Activated T-helper 9 cell treated with anti-CD3 and anti-CD28 coated beads, Interleukin-2, amount 50 U/mL, for 16 hours (primary cell): ENCODE measurements at places on chromosomes 5 and 9.

DNA sequence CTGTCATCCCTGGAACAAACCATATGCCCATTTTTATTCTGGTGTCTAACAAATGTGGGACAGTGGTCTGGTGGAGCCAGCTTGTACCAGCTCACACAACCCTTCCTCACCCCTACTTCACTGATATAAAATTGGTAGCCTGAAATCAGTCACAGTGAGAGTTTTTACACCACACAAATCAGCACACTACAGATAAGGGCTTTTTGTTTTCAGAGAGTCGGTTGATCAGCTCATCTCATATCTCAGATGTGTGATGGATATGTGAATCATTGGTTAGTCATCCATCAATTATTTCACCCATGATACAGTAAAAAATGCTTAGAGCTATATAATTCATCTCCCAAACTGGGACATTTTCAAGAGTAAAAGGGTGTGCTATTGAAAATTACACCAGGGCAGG lies 529.2 kb downstream of the EBF1 start:
- no peak for DNase-seq

DNA sequence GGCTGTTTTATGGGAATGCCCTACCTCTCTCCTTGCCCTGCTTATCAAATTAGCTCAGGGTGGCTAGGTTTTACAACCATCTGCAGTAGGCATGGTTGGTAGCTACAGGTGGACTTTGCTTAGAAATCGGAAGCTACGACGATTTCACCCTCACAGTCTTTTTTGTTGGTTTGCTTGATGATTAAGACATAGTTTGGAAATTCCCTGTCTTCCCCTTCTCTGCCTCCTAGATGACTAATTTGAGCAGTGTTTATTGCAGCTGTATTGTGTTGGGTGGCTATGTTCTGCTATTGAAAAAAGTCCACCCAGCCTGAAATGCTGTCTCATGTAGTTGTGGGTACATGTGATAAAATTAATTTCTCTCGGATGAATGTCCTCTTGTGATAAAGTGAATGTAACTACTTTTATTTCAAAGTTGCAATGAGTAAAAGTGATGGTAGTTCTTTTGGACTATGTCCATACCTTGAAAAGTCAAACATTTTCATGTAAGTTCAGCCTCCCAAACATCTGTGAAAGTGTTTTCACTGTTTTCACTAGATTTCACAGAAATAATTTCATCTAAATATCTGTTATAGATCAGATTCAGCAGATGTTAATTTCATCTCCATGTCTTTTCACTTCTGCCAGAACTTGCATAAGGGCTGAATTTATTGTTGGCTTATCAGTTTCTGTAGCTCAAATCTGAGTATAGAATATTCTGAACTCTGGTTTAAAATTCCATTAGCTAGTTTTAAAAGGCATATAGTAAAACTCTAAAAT lies 37.3 kb upstream of the FYB1 start:
- no peak for DNase-seq

DNA sequence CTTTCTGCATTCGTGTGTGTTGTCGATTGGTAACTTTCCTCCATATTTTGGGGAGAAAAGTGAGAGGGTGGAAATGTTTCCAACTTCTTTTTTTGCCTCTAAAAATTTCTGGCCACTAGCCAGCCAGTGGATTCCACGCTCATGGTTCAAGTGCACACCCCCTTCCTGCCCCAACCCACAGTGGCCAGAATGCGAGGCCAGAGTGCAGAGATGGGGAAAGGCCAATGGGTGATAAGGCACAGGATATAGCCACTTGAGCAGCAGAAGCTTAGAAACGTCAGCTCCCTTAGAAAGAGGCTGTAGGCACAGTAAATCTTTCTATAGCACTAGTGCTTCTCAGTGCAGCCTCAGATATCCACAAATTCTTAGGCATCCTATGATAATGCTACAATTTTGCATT lies 75.8 kb upstream of the ADRB2 start:
- DNase-seq = no peak

- no peak for DNase-seq
Measured at GRCh38 chr9:25543806-25544205, 134.4 kb downstream of the TUSC1 start.

GRCh38 chr5:54120473-54120872 lies 189.9 kb downstream of the ARL15 start:
- no peak for DNase-seq

DNA sequence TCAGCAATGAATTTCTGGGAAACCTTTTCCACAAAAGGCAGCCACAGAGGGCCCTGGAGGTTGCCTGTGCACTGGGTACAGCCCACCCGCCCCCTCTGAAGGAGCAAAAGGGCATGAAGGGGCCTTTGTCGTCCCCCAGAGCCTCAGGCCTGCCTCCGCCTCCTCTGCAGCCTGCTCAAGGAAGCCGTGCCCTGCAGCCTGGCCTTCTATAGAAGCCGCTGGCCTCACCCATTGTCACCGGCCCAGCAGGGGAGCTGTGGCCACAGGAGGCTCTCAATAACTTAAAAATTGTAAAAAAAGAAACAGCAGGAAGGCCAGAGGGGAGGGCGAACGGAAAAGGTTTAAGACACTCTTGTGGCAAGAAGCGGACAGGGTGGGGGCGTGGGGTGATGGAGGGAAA lies 213.3 kb downstream of the IRX2 start:
- DNase-seq = no peak

DNA sequence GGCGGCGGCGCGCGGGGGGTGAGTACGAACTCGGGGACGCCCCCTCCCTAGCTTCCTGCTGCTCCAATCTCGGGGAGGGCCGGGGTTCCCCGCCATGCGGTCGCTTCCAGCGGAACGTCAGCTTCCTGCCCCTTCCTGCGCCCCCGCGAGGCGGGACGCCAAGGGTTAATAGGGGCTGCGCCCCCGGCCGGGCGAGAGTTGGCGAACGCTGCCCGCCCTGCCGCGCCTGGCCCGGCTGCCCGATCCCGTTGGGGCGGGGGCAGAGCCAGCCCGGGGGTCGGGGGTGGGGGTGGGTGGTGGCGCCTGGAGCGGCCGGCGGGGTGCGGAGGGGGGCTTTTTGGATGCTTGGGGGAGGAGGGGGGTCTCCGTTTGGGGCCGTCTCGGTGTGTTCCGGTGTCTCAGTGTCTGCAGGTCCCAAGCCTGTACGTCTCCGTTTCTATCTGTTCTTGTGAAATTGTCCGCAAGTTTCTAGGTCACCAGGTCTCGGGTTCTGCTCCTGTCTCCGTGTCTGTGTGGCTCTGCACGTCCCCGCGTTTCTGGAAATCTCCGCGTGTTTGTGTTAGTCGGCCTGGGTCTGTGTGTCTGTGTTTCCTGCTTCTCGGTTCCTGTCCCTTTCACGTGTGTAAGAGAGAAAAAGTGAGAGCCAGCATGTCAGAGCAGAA lies 789 bp downstream of the COL27A1 start:
- DNase-seq = no peak

DNA sequence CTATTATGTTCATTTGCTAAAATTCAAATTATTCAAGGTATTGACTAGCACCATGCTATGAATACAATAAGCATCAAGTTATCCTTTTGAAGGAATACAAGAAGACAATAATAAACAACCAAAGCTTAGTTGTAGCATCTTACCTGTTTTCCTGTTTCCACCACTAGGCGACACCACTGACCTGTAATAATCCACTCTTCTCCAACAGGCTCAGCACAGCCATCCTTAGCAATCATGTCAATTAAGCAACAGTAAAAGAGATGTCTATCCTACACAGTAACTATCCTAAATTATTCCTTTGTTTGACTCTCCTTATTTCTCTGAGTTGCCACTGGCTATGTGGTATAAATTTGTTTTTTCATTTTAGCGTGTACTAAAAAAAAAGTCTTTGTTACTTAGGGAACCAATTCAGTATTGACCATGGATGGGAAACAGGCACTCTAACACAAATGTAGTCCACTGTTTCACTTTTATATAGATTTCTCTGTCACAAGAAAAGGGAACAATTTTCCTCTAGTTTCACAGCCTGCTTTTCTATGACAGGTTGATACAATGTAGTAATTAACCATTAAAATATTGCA lies 46.2 kb downstream of the PCA3 start:
- DNase-seq = no peak

DNA sequence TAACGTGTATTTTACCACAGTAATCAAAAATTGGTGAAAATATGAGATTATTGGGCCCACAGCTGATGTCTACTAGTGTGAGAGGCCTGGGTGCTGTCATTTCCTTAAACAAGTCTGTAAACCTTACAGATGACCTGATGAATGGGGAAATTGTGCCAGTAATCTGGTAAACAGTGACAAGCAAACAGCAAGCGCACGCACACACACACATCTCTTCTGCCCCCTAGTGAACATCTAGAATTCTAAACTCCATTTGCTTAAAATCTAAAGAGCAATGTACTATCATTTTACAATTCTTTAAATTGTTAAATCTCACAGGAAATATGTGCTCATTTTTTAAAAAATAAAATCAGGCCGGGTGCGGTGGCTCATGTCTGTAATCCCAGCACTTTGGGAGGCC lies 7.5 kb upstream of the RAPGEF1 start:
- DNase-seq = no peak
